SJCRH30 (cell line): ENCODE measurements at places on chromosomes 7 and 10. TPM values are rescaled to one million over a fixed set of nuclear protein-coding genes. Genes with fewer than 3 reads are reported as not detected.
A peak's percentile ranks its signal among the peaks of the same experiment; 100 is the strongest.

OPN4 gene
- total RNA-seq, result not detected in 2 replicates

STYXL1 gene
- 60.9 and 66.8 TPM in 2 replicates for total RNA-seq

RHOBTB1 gene
- total RNA-seq, result 23.0 and 23.6 TPM in 2 replicates

TBX20 gene
- 2.0 and 2.6 TPM in 2 replicates for total RNA-seq

UTF1 gene
- total RNA-seq, result not detected in 2 replicates

MKI67 gene
- total RNA-seq, result 84.9 and 90.0 TPM in 2 replicates

DRGX gene
- total RNA-seq, result 15.0 and 17.8 TPM in 2 replicates

DNA sequence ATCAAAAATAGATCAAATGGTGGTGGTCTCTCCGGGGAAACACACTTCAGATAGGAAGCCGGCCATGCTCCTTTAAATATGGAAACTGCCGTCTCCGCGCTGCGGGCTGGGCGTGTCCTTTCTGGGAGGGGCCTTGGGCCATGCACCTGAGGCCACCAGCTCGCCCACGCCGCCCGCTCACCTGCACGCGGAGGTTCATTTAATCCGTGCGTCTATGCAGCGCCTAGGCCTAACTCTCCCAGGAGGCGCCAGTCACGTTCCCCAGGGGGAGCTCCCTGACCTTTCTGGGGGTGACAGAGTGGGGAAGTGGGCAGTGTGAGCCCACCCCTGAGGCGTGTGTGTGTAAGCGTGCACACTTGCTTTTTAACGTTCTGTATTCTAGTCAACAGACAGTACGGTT lies 64.0 kb downstream of the C10orf143 start:
- no peaks in the 10 kb centered on the region for H3K36me3 ChIP-seq
- H3K27ac ChIP-seq, result no peak overlapping the region
- H3K27me3 ChIP-seq, result no peaks in the 10 kb centered on the region
- no peak overlapping the region for H3K4me3 ChIP-seq
- DNase-seq, result no peak

DNA sequence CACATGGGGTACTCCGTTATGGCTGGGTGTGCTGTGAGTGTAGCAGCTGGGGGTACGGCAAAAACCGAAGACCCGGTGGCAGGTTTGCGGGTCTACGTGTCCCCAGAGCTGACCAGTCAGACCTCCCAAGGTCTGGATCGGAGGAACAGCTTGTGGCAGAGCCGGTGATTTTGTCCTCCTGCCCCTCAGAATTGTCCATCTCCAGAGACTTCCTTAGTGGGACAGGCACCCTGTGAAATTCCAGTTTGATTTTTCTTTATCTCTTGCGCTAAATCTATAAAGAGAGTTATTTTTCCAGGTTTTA lies 1.0 kb downstream of the EIF3B start:
- H3K4me1 ChIP-seq, result 0 out of 2 replicates have a peak, but pooled peaks cover 3% of the 10 kb centered on the region
- H3K27me3 ChIP-seq, result no peaks in the 10 kb centered on the region
- H3K36me3 ChIP-seq, result peaks cover 40% of the 10 kb centered on the region
- peak overlapping the region; percentile 51; the same call in 1 of the 2 replicates for H3K27ac ChIP-seq

GRCh38 chr10:49598986-49599385 lies 11.1 kb upstream of the SLC18A3 start:
- no peak for DNase-seq
- no peaks in the 10 kb centered on the region for H3K36me3 ChIP-seq
- no peak overlapping the region for H3K27ac ChIP-seq
- H3K4me3 ChIP-seq, result no peak overlapping the region
- peaks cover 4% of the 10 kb centered on the region; the same call in 1 of the 2 replicates for H3K27me3 ChIP-seq
- H3K4me1 ChIP-seq, result no peaks in the 10 kb centered on the region

GRCh38 chr10:127736915-127737562 lies at the start of gene FOXI2:
Gene FOXI2 (plus strand): TSS chr10:127737185. CDS start chr10:127737274, 89 bp downstream.
- no peak within 1 kb of the TSS for H3K27ac ChIP-seq
- no peaks in the 10 kb centered on the region for H3K36me3 ChIP-seq
- no peaks in the 10 kb centered on the region for H3K4me1 ChIP-seq
- no peak for DNase-seq
- no peak within 1 kb of the TSS for H3K4me3 ChIP-seq

GRCh38 chr10:77667426-77668324 lies 30.1 kb upstream of the KCNMA1 start:
- no peaks in the 10 kb centered on the region for H3K36me3 ChIP-seq
- no peaks in the 10 kb centered on the region for H3K4me1 ChIP-seq
- no peak overlapping the region for H3K4me3 ChIP-seq
- H3K27me3 ChIP-seq, result no peaks in the 10 kb centered on the region
- no peak overlapping the region for H3K27ac ChIP-seq

GRCh38 chr7:100483722-100484672 lies at the start of gene NYAP1:
Gene NYAP1 (plus strand): TSS chr7:100483927. CDS start chr7:100485312, 1,385 bp downstream.
- DNase-seq, result peak; percentile 73
- no peak within 1 kb of the TSS for H3K27ac ChIP-seq
- H3K4me3 ChIP-seq, result peak within 1 kb of the TSS; percentile 53
- H3K36me3 ChIP-seq, result no peaks in the 10 kb centered on the region
- peaks cover 4% of the 10 kb centered on the region; the same call in 1 of the 2 replicates for H3K27me3 ChIP-seq

DNA sequence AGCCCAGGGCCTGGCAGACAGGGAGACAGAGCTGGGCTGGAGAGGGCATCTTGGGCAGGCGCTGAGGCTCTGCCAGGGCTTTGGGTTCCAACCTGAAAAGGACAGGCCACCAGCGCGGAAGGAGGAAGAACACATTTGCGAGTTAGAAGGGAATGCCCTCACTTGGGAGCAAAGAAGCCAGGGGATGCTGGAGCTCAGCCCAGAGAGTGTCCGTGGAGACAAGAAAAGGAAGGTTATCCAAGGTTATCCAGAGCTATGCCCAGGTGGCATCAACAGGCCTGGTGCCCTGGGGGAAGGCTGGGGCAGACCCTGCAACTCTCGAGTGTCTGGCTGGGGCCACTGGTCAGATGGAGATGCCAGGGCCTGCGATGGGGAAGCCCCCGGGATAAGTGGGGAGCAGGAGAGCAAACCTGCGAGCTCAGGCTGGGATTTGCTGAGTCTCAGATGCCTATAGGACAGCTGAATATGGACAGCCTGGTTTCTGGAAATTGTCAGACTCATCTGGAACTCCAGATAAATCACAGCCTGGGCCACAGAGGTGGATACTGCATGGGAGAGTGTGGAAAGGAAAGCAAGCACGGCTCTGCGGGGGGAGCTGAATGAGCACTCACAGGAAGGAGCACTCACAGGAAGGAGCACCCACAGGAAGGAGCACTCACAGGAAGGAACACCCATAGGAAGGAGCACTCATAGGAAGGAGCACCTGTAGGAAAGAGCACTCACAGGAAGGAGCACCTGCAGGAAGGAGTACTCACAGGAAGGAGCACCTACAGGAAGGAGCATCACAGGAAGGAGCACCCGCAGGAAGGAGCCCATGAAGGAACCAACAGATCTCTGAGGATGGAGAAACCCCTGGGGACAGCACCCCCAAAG lies 152.1 kb downstream of the ADAM12 start:
- no peak for DNase-seq
- no peak overlapping the region for H3K27ac ChIP-seq
- H3K27me3 ChIP-seq, result no peaks in the 10 kb centered on the region

DNA sequence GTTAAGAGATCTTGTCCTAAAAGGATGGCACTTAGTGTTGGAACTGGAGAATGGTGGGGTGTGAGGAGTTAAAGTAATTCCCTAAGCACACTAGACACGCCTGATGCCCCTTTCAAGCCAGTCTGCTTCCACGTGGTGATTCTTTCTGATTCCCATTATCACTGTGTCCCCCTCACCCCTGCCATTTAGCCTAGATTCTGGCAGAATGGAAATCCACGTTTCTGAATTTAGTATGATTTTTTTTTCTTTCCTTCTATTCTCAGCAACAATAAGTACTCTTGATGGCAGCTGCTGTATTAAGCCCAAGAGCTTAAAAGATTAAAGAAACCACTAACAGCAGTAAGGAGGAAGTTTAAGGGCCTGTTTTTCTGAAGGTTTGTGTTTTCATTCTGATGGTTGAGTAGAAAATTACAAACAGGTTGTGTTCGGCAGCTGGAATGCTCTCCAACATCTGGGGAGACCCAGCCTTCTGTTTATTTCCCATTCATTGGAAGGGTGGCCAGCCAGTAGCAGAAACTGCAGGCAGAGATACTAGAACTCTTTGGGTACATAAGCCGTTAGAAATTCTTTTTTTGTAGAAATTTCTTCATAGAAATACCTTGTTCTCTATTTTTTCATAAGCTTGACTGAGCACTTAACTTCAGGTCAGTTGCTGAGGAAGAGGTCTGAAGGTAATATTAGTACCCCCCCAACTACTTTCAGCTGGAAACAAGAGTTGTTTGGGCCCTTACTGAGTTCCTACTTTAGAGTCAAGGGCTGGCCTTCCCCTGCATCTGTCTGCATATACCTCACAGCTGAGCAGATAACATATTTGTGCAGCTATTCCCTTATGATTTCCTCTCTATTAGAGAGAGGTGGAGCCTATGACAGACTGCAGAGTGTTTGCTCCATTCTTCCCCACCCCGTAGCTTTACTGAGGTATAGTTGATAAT lies 355.1 kb downstream of the AUTS2 start:
- no peaks in the 10 kb centered on the region for H3K27me3 ChIP-seq
- H3K27ac ChIP-seq, result no peak overlapping the region
- H3K4me1 ChIP-seq, result peaks cover 22% of the 10 kb centered on the region
- no peaks in the 10 kb centered on the region for H3K36me3 ChIP-seq

DNA sequence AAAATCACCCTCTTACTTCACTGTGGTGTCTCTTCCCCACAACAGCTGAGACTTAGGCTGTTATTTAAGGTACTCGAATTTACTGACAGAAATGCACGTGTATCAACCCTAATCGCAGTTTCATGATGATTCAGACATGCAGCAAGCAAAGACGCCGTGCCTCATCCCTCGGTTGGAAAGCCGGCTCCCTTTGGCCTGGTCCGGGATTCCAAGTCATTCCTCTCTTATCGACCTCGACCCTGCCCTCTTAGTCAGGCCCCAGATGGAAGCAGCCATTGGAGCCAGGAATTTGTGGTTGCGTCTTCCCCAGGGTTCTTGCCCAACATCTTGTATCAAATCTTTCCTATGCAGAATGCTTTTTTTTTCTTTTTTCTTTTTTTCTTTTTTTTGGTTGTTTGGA lies 229.5 kb downstream of the GATA3 start:
- H3K4me3 ChIP-seq, result no peak overlapping the region
- no peaks in the 10 kb centered on the region for H3K36me3 ChIP-seq
- H3K4me1 ChIP-seq, result no peaks in the 10 kb centered on the region
- no peak overlapping the region for H3K27ac ChIP-seq
- H3K27me3 ChIP-seq, result no peaks in the 10 kb centered on the region
- DNase-seq, result no peak

DNA sequence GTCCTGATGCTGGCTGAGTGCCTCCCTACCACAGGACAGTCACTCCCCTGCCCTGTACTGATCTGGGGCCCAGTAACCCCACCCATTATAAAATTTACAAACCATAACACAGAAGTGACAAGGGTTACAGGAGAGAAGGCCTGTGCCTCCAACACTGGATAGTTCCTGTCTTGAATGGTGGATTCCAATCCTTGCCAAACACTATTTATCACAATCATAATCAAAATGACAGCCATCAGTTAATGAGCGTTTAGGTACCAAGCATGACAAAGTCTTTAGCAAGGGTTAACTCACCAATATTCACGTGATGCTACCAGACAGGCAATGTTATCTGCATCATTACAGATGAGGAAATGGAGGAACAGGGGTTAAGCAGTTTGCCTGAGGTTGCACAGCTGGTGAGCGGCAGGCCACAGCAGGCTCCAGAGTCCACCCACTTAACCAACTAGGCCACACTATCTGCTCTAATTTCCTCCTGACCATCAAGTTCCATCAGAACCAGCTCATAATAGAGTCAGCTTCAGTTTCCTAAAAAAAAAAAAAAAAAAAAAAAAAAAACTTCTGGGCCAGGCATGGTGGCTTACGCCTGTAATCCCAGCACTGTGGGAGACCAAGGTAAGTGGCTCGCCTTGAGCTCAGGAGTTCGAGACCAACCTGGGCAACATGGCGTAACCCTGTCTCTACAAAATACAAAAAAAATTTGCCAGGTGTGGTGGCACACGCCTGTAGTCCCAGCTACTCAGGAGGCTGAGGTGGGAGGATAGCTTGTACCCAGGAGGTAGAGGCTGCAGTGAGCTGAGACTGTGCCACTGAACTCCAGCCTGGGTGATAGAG lies 14.2 kb downstream of the PDLIM1 start:
- peaks cover 4% of the 10 kb centered on the region; the same call in 1 of the 2 replicates for H3K4me1 ChIP-seq
- H3K4me3 ChIP-seq, result no peak overlapping the region
- no peak for DNase-seq
- no peak overlapping the region for H3K27ac ChIP-seq

DNA sequence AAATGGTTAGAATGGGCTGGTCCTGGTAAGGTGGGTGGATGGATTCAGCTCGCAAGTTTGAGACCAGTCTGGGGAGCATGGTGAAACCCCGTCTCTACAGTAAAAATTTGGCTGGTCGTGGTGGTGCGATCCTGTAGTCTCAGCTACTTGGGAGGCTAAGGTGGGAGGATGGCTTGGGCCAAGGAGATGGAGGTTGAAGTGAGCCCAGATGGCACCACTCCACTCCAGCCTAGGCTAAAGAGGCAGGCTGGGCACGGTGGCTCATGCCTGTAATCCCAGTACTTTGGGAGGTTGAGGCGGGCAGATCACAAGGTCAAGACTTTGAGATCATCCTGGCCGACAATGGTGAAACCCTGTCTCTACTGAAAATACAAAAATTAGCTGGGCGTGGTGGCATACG lies 15.3 kb downstream of the IFT22 start:
- H3K4me1 ChIP-seq, result no peaks in the 10 kb centered on the region
- no peaks in the 10 kb centered on the region for H3K27me3 ChIP-seq
- H3K27ac ChIP-seq, result no peak overlapping the region
- H3K4me3 ChIP-seq, result no peak overlapping the region

- H3K27me3 ChIP-seq, result no peaks in the 10 kb centered on the region
- 0 out of 2 replicates have a peak, but pooled peaks cover 6% of the 10 kb centered on the region for H3K36me3 ChIP-seq
- H3K27ac ChIP-seq, result no peak overlapping the region
- DNase-seq, result peak; percentile 81
These were observed 357.1 kb upstream of the AOAH start for GRCh38 chr7:37081436-37081835.

- no peak overlapping the region for H3K27ac ChIP-seq
- peak; percentile 8 for DNase-seq
- no peak overlapping the region for H3K4me3 ChIP-seq
- H3K36me3 ChIP-seq, result no peaks in the 10 kb centered on the region
These were observed 102.7 kb upstream of the FAM13C start for GRCh38 chr10:59465088-59465487.

DNA sequence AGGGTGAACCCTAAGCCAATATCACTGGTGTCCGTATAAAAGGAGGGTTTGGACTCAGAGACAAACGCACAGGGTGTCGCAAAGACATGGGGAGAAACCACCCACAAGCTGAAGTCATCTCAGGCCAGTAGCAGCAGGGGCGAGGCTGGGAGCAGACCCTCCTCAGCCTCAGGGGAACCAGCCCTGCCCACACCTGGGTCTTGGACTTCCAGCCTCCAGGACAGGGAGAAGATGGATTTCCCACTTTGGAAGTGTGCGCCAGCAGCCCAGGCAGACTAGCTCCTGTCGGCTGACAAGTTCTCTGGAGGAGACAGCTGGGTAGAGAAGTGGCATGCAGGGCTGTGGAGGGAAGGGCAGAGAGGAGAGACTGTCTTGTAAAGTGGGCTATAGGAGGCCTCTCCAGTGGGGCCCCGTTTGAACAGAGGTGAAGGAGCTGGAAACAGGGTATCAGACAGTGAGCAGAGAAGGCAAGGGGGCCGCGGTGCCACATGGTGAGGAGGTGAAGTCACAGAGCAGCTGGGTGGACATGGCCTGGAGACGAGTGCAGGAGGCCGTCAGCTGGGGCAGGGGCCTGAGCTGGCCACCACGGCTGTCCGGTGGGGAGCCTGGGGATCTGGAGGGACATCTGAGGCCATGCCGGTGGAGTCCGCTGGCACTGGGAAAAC lies 475.6 kb downstream of the PTPRN2 start:
- no peaks in the 10 kb centered on the region for H3K4me1 ChIP-seq
- H3K27me3 ChIP-seq, result no peaks in the 10 kb centered on the region
- H3K4me3 ChIP-seq, result no peak overlapping the region
- H3K36me3 ChIP-seq, result no peaks in the 10 kb centered on the region
- H3K27ac ChIP-seq, result no peak overlapping the region
